ENCODE measurements at places on chromosomes 11 and 22. TPM values are rescaled to one million over a fixed set of nuclear protein-coding genes. Genes with fewer than 3 reads are reported as not detected.

Gene GAS2
- total RNA-seq: 7.0 TPM

Gene INS
- not detected for total RNA-seq

Gene LRRC10B
- total RNA-seq: 0.09 TPM

Gene SMC1B
- not detected for total RNA-seq

Gene POU2AF3
- 7.7 TPM for total RNA-seq

Gene TECTA
- 1.6 TPM for total RNA-seq

Gene MYRF
- total RNA-seq: 3.4 TPM

Gene RFPL1
- total RNA-seq: not detected

Gene PAX6
- not detected for total RNA-seq

Gene MMP12
- not detected for total RNA-seq

Gene BCO2
- total RNA-seq: 9.1 TPM

Gene MMP8
- not detected for total RNA-seq

Gene MGAT3
- total RNA-seq: 0.82 TPM

Gene GLYATL2
- 1.7 TPM for total RNA-seq

Gene NOX4
- 0.62 TPM for total RNA-seq

Gene PTGDR2
- 0.46 TPM for total RNA-seq

Gene IGSF22
- 1.1 TPM for total RNA-seq

Gene NXPE1
- total RNA-seq: 0.09 TPM

Gene KCNJ1
- total RNA-seq: not detected

Gene C11orf87
- total RNA-seq: not detected

Gene FERMT3
- total RNA-seq: 12.8 TPM

Gene CCDC15
- total RNA-seq: 7.1 TPM

Gene ZNF214
- total RNA-seq: 3.6 TPM

Gene AGBL2
- total RNA-seq: 4.4 TPM

Gene TRIM49B
- total RNA-seq: 0.23 TPM

Gene FIBIN
- total RNA-seq: 13.4 TPM

Gene TRIM49
- total RNA-seq: not detected

Gene DNAL4
- total RNA-seq: 36.9 TPM

Gene DRAP1
- 101 TPM for total RNA-seq

Gene ACR
- not detected for total RNA-seq

Gene CRYBB2
- total RNA-seq: not detected

Gene C11orf42
- total RNA-seq: not detected

Gene FOLR3
- total RNA-seq: not detected

Gene ENTHD1
- 0.09 TPM for total RNA-seq

Gene BET1L
- total RNA-seq: 54.8 TPM

Gene P2RY2
- total RNA-seq: 3.5 TPM

Gene POU2AF2
- 0.74 TPM for total RNA-seq
